ENCODE measurements at places on chromosomes 5 and 9. TPM values are rescaled to one million over a fixed set of nuclear protein-coding genes. Genes with fewer than 3 reads are reported as not detected.

ZNF879 gene
- 1.3 TPM for total RNA-seq

DNA sequence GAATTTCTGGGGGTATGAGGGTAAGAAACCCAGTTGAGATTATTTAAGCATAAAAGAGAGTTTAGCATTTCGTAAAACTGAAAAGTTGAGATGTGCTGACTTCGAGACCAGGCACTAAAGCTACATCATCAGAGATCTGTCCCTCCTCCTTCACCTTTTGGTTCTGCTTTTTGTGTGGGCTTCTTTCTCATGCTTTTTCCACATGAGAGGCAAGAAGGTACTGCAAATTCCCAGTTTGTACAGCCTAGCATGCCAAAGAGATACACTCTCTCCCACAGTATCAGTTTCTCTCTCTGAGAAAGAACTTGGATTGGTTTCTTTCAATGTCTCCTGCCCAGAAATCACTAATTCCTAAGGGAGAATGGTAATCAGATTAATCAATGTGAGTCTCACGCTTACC lies 584.7 kb downstream of the SEMA5A start:
- DNase-seq, result no peak

AGXT2 gene
- total RNA-seq, result not detected

GLRA1 gene
- not detected for total RNA-seq

GRCh38 chr5:81852291-81853029 lies 101.6 kb upstream of the SSBP2 start:
- no peak for DNase-seq

SMU1 gene
- total RNA-seq, result 19.3 TPM

GRCh38 chr5:180166176-180166575 lies 42.8 kb downstream of the RASGEF1C start:
- no peak for DNase-seq

- DNase-seq, result no peak
These were observed 1046.2 kb upstream of the DMAC1 start for GRCh38 chr9:8845808-8846207.

GRCh38 chr5:136210259-136210658 lies 17.3 kb upstream of the SMIM32 start:
- DNase-seq, result no peak

DOCK8 gene
- total RNA-seq, result 5.7 TPM

NINJ1 gene
- total RNA-seq, result 51.0 TPM

DNA sequence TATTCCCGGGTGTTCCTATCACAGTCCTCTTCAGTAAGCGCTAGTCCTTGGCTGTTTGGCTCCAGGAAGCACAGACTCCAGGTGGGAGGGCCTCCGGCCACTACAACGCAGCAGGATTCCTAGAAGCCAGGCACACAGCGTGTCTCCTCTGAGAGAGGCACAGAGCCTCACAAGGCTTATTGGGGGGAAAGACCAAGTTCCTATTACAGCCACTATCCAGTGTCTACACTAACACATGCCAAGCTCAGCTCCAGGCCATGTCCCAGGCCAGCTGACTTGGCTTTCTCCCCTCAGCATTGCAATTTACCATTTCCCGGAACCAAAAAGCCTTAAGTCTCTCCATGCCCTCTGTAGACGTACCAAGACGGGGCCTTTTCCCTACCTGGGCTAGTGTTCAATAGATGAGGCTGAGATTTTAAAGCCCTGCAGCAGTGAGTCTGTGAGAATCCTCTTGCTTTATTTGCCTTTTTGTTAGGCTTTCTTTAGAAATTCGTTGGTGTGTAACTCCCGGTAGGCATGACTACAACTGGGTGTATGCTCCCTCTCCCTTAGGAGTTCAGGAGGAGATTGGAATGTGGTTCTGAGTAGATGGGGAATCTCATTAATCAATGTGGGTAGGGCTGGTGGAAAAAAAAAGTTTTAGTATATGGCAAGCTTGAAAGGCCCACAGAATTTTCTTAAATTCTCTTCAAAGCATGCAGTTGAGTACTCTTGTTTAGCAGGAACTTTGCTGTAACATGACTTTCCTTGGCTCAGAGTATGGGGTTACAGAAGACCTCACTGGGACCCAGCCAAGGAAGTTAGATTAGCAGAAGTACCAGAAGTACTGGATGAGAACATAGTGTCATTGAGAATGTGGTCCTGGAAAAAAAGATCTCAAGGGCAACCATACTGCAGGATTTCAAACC lies 84.3 kb upstream of the SLC1A3 start:
- DNase-seq, result no peak

- DNase-seq, result no peak
These were observed 55.3 kb upstream of the SLCO6A1 start for GRCh38 chr5:102554082-102554481.

LHX6 gene
- 0.26 TPM for total RNA-seq

POLE3 gene
- 51.8 TPM for total RNA-seq

MOB3B gene
- 3.7 TPM for total RNA-seq

- no peak for DNase-seq
These were observed 110.1 kb downstream of the RXRA start for GRCh38 chr9:134436379-134436762.

GRCh38 chr9:70859694-70860093 lies 261.7 kb downstream of the TRPM3 start:
- DNase-seq, result no peak

DNA sequence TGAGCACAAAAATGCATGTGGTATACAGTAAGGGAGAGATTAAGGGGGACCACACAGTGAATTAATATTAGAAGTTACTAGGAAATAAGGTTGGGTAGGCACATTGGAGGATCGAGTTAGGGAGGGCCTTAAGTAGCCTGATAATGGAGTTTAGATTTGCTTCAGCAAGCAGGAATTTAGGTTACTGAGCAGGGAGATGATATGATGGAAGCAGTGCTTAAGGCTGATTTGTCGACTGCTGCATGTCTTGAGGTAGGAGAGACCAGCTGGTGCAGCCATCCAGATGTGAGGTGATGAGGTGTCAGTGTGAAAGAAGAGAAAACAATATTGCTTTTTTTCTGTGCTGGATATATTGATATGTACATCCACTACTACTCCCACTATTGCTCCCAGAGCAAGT lies 55.2 kb upstream of the ACTBL2 start:
- no peak for DNase-seq

GFI1B gene
- total RNA-seq, result not detected

DNA sequence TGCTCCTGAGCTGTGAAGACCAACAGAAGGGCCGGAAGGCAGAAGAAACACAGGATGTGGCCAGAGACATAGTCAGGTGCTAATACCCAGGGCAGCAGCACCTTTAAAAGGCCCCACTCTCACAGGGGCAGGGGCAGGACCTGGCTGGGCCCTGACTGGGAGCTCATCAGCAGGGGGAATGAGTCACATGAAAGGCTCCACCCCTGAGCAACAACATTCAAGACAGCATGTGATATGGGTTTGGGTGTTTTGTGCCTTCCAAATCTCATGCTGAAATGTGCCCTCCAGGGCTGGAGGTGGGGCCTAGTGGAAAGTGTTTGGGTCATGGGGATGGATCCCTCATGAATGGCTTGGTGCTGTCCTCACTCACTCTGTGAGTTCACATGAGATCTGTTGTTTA lies 181.7 kb downstream of the ERCC6L2 start:
- DNase-seq, result peak; percentile 41

ACSL6 gene
- not detected for total RNA-seq

IL33 gene
- total RNA-seq, result not detected

DNA sequence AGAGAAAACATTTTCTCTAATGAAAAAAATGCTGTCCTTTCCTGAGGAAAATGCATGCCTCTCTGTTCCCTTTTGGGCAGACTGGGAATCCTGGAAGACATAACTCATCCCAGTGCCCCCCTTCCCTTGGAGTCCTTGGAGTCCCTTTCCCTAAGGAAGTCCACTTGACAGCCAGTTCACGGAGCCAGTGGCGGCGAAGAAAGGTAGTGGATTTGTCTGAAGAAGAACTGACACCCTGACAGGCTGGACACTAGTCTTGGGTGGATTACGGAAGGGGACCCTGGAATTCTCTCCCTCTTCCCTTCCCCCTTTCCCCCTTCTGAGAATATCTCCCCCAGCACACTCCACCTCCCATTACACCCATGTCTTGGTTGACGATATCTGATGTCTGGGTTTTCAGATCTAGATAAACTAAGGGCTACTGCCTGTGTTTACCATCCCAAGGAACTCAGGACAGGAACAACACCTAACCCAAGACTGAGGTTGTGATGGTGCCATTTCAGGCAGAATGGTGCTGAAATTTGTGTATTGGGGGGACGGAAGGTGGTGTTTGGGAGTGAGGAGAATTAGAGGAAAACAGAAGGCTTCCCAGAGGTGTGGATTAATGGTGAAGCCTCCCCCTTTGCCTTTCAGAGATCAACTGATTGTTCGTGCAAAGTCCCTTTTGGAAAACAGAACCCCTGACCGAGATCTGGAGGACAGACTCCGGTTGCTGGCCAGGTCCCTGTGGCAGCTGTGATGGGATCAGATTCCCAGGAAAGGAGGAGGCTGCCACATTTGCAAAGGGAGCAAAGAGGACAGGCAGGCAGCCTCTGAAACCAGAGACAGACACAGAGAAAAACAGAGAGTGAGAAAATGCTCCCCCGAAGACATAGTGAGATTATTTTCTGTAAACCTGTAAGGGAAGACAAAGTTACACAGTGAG lies 704 bp downstream of the SPARC start:
- no peak for DNase-seq

GRCh38 chr5:123438244-123438643 lies 15.0 kb upstream of the CEP120 start:
- no peak for DNase-seq

- DNase-seq, result no peak
These were observed 211.6 kb upstream of the MPDZ start for GRCh38 chr9:13491138-13491492.

ORM2 gene
- total RNA-seq, result not detected

DNA sequence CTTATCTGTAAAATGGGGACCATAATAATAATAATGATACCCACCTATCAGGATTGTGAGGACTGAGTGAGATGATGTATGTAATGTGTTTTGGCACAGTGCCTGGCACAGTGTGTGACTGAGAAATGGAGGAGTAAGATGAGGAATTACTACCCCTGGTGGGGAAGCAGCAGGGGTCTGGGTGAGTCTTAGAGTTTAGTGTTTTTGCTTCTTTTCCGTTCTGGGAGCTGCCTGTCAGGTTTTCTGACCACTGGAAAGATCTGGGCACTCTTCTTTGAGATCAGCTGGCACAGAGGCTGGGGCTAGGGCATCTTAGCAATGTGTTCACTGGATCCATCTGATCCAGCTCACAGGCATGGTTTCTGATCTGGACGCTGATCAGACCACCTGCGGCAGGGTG lies 8.5 kb downstream of the LCP2 start:
- no peak for DNase-seq

GRCh38 chr5:178429491-178430185 lies 160.6 kb downstream of the COL23A1 start:
- peak; percentile 15 for DNase-seq

- DNase-seq, result peak; percentile 50
These were observed at the start of gene ERAP2 for GRCh38 chr5:96876292-96876850. ERAP2 (plus strand) TSS chr5:96876500; CDS start chr5:96879686, 3,186 bp downstream.

TTC16 gene
- total RNA-seq, result 0.19 TPM

- no peak for DNase-seq
These were observed 187.8 kb downstream of the FANCC start for GRCh38 chr9:95129476-95130291.

DNA sequence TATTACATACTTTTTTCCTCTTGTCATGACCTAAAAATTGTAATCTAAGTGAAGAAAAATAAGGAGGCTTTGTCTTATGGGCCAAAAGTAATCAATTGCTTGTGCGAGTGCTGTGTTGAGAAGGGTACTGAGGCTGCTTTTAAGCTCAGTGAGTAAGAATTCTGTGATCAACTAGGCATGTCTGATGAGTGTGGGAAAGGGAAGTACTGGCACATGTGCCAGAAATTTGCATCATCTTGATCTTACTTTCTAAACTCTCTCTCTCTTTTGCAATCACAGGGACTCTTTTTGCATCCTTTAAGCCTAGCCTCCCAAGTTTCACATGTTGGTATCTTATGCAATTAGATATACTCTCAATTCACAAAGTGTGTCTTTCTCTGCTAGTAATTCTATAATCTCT lies 329.9 kb downstream of the KIF4B start:
- peak; percentile 5 for DNase-seq

DNA sequence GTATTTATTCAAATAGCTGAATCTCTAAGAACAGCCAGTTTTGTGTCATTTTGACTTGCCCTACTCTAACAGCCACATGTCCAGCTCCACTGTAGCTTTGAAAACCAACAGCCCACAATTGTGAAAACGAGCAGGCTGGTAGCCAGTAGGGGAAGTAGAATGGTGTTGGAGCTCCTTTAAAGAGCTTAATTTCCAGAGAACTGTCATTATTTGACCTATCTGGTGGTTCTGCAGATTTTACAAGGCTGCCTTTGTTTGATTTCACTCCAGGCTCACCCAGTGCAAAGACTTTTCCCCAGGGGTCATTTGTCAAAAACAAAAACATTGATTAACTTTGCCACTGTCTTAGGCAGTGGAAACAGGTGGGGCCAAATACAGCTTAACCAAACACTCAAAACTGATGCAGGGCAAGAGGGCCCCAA lies 3.2 kb upstream of the PJA2 start:
- DNase-seq, result no peak

GRCh38 chr5:169299191-169299662 lies 1.7 kb downstream of the SLIT3 start:
- no peak for DNase-seq
